NCI-H1417 treated with DMSO at 0.1 percent for 48 hours (cell line): ENCODE measurements at places on chromosomes 16 and 17.

GRCh38 chr17:66576473-66576872 lies 258.4 kb upstream of the CACNG5 start:
- DNase-seq: no peak

GRCh38 chr17:77962348-77962747 lies 3.8 kb downstream of the TNRC6C start:
- no peak for DNase-seq

DNA sequence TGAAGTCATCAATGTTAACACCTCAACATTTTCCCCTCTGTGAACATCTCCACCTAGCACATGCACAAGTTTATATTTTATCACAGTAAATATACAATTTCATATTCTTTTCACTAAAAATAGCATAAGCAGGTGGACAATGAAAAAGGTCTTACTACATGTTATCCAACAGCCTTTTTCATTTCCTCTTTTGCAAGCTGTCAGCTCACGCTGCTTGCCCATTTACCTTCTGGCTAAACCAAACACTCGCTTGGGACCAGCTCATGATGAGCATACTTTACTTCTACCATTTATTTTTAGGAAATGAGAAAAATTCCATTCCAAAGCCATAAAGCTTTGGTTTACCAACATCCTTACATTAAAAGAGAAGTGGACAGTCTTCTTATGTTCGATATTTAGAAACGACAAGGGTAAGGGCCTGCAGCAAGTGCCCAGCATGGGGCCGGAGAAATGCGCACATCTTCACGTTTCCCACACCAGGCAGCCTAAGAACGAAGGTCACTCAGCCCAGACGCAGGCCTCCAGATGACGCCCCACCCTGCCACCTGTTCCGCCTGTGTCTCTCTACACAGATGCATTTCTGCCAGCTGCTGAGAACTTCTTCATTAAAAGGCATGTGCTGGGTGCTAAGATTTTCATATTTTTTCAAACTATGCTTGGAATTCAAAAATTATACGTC lies 13.9 kb downstream of the SNN start:
- no peak for DNase-seq

DNA sequence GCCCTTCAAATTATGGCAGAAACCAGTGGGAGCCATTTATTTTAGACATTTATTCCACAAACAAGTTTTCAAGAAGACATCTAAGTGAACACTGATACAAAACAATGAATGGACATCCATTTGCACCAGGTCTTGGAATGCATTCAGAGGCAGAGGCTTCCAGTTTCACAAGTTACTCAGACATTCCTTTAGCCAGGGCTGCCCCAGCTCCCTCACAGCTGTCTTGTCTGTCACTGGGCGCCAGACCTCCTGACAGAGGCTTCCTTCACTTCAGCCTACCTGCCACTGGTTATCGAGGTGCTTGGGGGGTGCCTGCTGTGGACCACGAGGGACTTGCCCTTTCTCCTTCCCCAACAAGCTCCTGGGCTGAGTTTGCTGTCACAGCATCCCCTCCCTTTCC lies 19.2 kb downstream of the AQP8 start:
- DNase-seq: no peak

- no peak for DNase-seq
Observed at GRCh38 chr17:21213638-21214014, 335 bp downstream of the TMEM11 start.

- no peak for DNase-seq
Observed at GRCh38 chr17:76243826-76244679, 3.8 kb upstream of the RNF157 start.

DNA sequence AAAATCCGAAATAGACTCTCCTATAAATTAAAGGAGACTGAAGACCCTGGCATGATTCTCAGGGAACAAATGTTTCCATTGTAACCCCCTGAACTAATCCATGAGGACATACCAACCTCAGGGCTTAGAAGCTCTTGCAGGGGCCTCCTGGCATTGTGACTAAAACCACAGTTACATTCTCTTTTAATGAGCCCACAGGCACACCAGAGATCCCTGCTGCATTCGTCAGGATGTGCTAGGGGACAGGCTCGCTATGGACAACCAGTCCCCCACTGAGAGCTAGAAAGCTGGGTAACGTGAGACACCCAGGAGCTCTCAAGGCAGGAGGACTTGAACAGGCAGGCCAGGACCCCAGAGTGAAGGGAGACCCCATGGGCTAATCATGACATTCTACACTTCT lies 140.6 kb upstream of the TNRC6C start:
- DNase-seq: no peak

GRCh38 chr16:83727018-83727417 lies 80.8 kb upstream of the HSBP1 start:
- no peak for DNase-seq

DNA sequence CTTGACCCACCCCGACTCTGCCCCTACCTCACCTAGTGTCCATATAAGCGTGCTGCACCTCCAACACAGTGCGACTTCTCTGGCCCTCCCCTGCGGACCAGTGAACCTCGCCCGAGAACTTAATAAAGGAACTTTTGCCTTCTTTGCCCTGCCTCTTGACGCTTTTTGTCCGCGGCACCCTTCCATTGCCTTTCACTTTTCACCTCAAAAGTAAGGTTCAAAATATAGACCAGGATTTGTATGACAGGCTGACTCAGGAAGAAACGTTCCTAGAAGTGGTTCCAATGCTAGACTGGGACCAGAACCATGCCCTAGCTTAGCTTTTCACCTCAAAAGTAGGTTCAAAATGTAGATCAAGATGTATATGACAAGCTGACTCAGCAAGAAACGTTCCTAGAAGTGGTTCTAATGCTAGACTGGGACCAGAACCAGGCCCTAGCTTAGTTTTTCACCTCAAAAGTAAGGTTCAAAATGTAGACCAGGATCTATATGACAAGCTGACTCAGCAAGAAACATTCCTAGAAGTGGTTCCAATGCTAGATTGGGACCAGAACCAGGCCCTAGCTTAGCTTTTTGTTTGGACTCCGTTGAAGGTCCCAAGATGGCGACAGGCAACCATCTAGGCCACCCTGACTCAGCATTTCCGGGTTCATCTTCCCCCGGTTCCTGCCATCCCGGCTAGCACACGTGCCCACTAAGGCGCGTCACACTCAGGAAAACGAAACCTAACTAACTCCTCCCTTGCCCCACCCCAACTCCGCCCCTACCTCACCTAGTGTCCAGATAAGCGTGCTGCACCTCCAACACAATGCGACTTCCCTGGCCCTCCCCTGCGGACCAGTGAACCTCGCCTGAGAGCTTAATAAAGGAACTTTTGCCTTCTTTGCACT lies 51.0 kb upstream of the TMEM97 start:
- DNase-seq: no peak

DNA sequence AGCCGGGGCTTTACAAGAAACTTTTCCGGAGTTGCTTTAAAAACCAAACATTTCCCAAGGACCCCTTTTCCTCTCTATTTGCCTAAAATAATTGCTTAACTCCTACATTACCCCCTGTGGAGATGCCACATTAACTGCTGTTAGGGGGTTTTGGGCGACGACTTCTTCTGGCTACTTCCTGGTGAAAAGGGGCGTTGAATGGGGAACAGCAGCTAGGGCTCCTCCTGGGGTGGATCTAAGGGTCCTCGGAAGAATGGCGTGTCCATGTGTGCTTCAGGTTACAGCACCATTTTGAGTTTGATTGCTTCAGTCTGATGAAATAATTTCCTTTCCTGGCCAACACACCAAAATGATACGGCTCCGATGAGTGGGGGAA lies 22.0 kb downstream of the ABCC1 start:
- no peak for DNase-seq

GRCh38 chr17:48564188-48565021 lies 13.7 kb downstream of the HOXB4 start:
- DNase-seq: no peak

DNA sequence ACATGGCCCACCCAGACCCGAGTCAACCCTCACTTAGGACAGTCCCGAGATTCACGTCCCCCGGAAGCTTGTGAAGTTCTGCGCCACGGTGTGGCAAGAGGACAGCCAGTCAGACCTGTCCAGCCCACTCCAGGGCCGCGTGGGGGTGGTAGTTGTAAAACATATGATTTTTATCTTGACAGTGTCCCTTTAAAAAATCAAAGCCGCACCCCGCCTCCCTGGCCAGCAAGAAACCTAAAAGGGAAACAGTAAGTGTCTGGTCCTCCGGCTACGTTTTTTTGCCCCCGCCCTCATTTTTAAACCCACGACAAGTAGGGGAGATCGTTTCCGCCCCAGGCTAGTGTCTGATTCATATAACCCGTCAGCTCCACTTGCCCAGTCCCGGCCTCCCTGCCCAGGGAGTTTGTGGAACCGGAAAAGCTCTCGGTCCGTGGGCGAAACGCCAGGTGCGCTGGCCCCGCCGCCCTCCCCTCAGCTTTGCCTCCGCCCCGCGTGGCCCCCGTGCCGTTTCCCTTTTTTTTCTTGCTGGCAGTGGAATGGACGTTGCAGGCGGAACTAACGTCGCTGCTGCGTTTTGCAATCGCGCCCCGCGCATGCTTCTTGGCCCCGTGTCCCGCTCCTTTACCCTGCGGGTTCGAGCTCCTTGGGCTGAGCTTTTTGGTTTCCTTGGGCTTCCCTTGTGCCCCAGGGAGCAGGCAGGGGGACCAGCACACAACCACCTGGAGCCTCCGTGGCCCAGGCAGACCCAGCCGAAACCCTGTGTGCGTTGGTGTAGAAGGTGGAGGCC lies 13.3 kb upstream of the NUDT16L1 start:
- no peak for DNase-seq

DNA sequence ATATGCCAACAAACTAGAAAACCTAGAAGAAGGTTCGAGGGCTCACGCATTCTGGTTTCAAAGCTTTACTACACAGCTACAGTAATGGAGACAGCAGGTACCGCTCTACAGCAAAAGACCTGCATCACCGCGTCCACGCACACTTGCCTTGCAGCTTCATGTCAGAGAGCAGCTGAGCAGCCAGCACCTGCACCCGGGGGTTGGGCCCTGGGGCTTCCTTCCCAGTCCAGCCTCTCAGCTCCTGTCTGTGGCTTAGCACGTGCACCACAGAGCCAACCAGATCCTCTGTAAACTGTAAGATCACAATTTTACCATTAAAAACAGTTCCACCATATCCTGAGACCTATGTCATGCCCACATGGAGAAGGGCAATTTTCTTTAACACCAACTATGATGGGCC lies 15.3 kb downstream of the MEAK7 start:
- DNase-seq: no peak

DNA sequence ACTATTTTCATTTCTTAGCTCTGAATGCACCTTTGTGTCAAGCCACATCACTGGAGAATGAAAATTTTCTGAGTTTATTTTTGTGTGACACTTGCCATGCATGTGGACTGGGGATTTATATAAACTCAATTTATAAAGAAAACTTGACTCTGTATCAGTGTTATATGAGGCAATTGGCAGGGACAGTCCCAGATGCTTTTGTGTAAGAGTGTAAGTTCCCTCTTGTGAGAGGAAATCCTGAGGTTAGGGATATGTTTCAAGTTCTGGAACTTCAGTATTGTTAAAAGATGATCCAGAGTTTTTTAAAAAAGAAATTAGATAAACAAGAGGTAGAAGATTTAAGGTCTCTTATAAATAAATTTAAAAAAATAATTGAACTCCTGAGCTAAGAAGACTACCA lies 10.9 kb upstream of the CCL8 start:
- no peak for DNase-seq

DNA sequence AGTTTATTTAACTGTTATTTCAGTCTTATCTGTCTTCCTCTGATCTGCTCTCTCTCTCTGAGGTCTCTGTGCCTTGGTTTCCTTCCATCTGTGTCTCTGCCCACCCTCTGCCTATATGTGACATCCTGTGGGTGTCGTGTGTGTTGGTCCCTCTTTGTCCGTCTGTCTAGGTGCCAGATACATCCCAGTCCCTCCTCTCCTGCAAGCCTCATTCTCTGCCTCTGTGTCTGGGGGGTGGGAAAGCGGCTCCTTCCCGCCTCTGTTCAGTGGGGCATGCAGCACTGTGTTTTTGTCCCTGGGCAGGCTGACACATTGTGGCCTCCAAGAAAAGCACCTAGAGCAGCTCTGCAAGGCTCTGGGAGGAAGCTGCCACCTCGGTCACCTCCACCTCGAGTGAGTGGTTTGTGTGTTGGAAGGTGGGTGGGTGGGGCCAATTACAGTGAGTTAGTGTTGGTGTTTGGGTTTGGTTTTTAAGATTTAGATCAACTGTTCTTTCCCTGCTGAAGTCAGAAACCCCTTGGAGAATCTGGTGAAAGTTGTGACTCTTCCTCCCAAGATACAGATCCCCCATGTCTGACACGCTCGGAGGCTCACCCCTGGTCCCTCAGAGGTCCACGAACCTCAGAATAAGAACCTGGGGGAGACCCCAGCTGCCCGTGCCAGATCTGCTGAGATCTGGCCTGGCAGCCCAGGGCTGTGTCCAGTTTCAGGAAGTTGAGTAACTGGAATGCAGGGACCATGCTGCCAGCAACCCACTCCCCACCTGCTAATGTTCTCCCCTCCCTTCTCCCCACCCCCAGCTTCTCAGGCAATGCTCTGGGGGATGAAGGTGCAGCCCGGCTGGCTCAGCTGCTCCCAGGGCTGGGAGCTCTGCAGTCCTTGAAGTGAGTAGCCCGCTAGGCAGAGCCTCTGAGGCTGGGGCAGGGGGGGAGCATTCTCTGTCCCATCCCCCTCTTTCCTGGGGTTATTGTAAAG lies 50.9 kb upstream of the CPNE2 start:
- no peak for DNase-seq

DNA sequence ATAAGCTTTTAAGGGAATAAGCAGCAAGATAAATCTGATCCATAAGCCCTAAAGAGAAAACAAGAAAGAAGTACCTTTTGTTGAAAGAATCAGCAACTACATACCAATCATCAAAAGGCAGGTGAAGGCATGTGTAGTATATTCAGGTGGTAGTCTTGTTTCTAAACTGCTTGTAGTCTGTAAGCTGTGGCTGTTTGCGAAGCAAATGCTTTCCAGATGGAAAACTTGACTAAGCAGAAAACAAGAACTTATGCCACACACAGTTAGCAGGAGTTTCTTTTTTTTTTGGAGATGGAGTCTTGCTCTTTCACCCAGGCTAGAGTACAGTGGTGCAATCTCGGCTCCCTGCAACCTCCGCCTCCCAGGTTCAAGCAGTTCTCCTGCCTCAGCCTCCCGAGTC lies 5.7 kb downstream of the CBX1 start:
- no peak for DNase-seq

GRCh38 chr16:2386990-2387389 lies 42.3 kb upstream of the CCNF start:
- no peak for DNase-seq

DNA sequence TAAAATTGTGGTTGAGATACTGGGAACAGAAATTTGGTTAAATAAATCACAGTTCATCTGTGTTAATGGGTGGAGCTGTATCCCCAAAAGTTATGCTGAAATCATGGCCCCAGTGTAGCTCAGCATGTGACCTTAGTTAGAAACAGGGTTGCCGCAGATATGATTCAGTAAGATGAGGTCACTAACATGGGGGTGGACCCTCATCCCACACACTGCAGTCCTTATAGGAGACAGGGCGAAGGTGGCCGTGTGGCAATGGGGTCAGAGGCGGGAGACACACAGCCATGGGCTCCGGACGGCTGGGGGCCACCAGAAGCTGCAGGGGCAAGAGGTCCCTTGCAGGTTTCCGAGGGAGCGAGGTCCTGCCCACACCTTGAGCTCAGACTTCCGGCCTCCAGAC lies 10.7 kb downstream of the GALNS start:
- no peak for DNase-seq
